ENCODE measurements at places on chromosomes 5 and 9.

- peaks cover 7% of the 10 kb centered on the region for H3K27me3 ChIP-seq
- peaks cover 2% of the 10 kb centered on the region for H3K4me1 ChIP-seq
- H3K27ac ChIP-seq = no peak overlapping the region
- H3K36me3 ChIP-seq = no peaks in the 10 kb centered on the region
- no peak for DNase-seq
These were observed 65.1 kb downstream of the NREP start for GRCh38 chr5:111691914-111692313.

DNA sequence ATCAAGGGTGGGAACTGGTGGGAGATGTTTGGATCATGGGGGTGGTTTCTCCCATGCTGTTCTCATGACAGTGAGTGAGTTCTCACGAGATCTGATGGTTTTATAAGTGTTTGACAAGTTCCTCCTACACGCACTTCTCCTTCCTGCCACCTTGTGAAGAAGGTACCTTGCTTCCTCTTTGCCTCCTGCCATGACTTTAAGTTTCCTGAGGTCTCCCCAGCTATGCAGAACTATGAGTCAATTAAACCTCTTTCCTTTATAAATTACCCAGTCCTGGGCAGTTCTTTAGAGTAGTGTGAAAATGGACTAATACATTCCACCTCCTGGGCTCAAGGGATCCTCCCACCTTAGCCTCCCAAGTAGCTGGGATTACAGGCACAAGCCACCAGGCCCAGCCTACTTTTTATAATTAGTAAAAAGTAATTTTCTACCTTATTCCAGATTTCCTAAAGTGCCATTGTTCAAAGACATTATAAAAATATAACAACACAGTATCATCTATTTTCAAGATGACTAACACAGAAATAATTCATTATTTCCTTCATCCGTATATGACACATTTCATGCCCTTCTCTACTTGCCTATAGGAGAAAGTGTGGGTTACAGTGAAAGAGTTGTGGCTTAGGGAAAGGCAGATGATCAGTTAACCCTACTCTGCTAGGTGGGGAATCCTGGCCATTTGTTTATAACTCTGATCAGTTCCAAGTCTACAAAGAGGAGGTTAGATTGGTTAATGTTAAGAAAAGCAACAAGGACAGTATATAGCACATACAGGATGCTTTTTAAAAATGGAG is 99.9 kb downstream of the TTC39B start:
- H3K27me3 ChIP-seq = no peaks in the 10 kb centered on the region
- H3K4me1 ChIP-seq = peaks cover 16% of the 10 kb centered on the region
- H3K4me3 ChIP-seq = no peak overlapping the region

DNA sequence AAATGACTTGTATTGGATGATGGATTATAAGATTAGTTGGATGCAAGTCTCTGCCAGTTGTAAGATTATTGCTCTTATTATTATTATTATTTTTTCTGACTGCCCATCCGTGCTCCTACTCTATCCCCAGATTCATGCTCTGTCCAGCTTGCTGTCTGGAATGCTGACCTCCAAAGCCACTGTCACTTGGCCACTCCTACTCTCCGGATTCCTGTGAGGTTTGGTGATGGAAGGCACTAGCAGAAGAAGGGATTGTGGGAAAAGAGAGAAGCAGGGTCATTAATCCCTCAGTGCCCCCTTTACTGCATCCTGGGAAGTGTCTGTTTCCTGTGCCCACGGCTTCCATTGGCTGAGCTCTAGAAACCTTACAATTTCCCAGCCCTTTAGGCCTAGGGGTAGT is 76.3 kb upstream of the IL12B start:
- H3K27ac ChIP-seq = no peak overlapping the region
- no peak for DNase-seq
- H3K4me1 ChIP-seq = peaks cover 31% of the 10 kb centered on the region
- no peak overlapping the region for H3K4me3 ChIP-seq

GRCh38 chr9:69611221-69611620 is 61.0 kb downstream of the APBA1 start:
- H3K4me3 ChIP-seq = no peak overlapping the region
- no peak overlapping the region for H3K27ac ChIP-seq
- H3K36me3 ChIP-seq = no peaks in the 10 kb centered on the region
- H3K4me1 ChIP-seq = no peaks in the 10 kb centered on the region
- no peak for DNase-seq

- no peaks in the 10 kb centered on the region for H3K36me3 ChIP-seq
- no peak for DNase-seq
- no peaks in the 10 kb centered on the region for H3K4me1 ChIP-seq
- H3K27me3 ChIP-seq = no peaks in the 10 kb centered on the region
- H3K27ac ChIP-seq = no peak overlapping the region
These were observed 34.2 kb downstream of the PLPPR1 start for GRCh38 chr9:101062686-101063085.

GRCh38 chr9:14256588-14256987 is 57.4 kb downstream of the NFIB start:
- no peak overlapping the region for H3K4me3 ChIP-seq
- no peaks in the 10 kb centered on the region for H3K36me3 ChIP-seq

DNA sequence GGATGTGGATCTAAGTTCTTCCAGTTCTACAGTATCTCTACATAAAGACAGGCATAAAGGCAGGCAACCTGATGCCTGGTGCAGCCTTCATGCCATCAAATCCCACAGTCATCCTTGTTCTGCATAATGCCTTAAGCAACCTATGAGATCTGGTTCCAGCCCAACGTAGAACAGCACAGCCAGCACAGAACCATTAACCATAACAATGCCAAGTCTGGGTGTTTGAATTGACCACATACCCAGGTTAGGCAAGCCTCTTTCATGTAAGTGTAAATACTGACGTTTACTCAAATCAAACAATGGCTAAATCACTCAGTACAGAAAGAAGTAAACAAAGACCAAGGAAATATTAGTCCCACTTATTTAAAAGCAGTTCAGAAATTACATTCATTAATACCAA is 195.0 kb downstream of the ADAMTSL1 start:
- no peaks in the 10 kb centered on the region for H3K36me3 ChIP-seq
- no peaks in the 10 kb centered on the region for H3K27me3 ChIP-seq
- no peak overlapping the region for H3K4me3 ChIP-seq
- no peaks in the 10 kb centered on the region for H3K4me1 ChIP-seq
- DNase-seq = no peak
- H3K27ac ChIP-seq = no peak overlapping the region
